ENCODE measurements at places on chromosomes 2 and 18.

DNA sequence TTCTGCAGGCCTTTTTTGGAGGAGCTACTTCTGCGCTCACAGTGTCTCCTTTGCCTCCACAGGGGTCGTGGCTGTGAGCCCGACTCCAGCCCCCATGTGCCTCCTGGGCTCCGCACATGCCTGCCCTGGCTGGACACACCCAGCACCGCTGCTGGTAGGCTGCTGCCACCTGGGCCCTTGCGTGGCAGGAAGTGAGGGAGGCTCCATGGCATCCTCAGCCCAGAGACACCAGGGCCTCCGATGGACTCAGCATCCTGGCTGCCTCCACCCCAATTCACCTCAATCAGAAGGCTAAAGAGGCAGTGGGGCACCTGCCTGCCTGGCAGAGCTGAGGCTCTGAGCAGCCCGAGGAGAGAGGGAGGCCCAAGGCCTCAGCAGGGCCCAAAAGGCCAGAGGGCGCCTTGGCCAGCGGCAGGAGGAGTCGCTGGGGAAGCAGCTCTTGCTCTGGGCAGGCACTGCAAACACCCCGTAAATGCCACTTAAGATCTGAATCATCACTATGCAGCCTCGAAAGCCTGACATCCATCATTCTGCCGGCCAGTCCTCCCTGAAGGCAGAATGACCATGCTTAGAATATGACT is 68.3 kb upstream of the OTOS start:
- no peak for DNase-seq

- DNase-seq = no peak
Measured at GRCh38 chr18:54444319-54444914, 86.7 kb downstream of the C18orf54 start.

GRCh38 chr2:74076074-74076470 is 71.6 kb downstream of the BOLA3 start:
- no peak for DNase-seq

- DNase-seq = no peak
Measured at GRCh38 chr18:26809346-26809745, 56.2 kb downstream of the AQP4 start.

GRCh38 chr18:48548011-48548771 is 9.4 kb downstream of the CTIF start:
- DNase-seq = no peak

DNA sequence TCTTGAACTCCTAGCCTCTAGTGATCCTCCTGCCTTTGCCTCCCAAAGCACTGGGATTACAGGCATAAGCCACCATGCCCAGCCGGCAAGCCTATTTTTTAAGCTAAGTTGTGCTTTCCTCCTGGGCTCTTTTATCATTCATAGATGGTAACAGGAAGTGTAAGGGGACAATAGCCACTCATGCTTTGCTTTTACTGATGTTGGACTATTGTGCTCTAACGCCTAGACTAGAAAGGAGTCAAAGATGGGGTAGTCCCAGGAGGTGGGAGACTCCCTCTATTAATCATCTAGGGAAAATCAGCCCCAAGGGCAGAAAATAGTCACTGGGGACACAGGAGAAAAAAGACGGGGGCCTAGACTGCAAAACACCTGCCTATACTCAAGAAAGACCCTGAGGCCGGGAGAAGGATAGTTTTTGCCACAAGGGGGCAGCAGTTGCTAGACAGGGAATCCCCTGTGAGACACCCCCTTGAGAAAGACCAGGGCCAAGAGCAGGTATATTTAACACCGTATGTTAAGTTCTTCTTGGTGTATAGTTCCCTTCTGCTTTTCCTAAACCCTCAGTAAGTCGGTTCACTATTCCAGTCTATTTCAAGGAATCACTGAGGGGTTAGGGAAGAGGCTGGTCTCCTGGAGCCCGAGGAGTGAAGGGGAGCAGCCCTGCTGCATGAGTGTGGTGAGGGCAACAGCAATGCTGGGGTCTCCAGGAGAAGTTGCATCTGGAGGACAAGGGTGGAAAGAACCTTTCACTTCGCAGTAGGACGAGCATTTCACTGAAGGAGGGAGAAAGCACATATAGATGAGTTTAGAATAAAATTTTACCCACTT is 2.1 kb upstream of the CXCR1 start:
- peak; percentile 3 for DNase-seq

DNA sequence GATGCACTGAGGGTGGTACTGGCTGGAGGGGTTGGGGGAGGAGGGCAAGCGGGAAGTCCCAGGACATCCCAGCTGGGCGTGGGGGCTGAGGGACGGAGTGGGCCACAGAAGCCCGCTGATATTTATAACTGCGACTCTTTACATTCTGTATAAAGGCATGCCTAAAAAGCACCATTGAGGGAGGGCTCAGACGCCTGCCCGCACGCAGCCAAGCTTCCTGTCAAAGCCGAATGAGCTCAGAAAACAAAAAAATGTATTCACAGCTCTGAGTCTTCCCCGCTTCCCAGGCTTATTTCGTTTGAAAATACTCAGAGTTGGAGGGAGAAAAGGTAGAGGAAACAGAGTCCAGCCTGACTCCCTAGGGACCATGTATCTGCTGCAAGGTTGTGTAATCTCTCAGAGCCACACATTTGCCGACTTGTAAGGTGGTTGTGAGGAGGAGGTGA is 170.1 kb upstream of the HAAO start:
- DNase-seq = no peak

- DNase-seq = no peak
Measured at GRCh38 chr2:192148241-192148619, 46.5 kb downstream of the TMEFF2 start.

- DNase-seq = no peak
Measured at GRCh38 chr2:69214898-69215297, 172.1 kb downstream of the GFPT1 start.

DNA sequence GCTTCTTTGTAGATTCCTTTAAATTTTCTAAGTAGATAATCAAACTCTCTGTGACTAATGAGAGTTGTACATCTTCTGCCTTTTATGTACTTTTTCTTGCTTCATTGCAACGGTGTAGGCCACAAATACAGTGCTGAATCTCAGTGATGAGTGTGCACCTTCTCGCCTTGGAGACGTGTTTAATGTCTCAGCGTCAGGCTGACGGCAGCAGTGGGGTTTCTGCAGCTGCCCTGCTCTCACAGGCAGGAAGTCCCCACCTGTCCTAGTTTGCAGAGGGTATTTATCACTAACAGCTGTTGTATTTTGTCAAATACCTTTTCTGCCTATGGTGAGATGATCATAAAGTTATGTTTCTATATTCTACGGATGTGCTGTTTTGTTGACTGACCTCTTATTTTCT is 13.3 kb downstream of the AGXT start:
- DNase-seq = no peak

DNA sequence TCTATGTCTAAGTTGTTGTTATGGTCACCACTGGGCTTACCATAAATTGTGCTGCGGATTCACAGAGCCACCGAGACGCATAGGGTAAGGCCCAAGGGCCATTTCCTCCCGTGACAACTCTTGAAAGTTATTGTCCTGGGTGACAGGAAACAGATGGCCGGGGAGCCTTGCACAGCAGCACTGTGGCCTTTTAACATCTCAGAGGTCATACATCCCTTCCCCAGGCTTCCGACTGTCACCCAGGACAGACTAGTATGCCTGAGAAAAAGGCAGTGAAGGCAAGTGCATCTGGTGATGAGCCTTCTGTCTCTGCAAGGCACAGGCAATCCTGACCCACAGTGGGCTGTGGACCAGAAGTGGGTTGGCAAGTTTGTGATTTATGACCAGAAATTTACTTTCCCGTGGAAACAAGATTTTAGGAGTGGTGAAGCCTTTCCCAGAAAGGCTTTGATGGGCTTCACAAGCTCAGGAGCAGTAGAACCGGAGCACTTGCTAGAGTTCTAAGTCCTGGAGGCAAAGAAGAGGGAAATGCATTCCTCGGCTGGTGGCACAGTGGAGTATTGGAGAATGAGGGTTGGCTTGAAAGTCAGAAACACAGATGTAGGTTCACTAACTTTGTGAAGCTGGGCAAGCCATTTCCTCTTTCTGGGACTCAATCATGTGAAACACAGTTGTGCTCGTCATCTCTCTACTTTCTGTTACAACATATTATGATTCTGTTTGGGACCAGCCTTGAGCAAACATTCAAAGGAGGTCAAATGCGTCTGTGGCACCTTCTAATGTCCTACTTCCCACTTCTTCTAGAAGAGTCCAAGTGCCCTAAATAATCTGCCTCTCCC is 2.0 kb upstream of the CAPN14 start:
- no peak for DNase-seq

GRCh38 chr2:240994171-240994896 is 4.1 kb upstream of the SNED1 start:
- DNase-seq = no peak

GRCh38 chr2:16664052-16664731 is 1.4 kb downstream of the CYRIA start:
- peak; percentile 66 for DNase-seq

- no peak for DNase-seq
Measured at GRCh38 chr2:237558961-237559641, 7.3 kb upstream of the PRLH start.

DNA sequence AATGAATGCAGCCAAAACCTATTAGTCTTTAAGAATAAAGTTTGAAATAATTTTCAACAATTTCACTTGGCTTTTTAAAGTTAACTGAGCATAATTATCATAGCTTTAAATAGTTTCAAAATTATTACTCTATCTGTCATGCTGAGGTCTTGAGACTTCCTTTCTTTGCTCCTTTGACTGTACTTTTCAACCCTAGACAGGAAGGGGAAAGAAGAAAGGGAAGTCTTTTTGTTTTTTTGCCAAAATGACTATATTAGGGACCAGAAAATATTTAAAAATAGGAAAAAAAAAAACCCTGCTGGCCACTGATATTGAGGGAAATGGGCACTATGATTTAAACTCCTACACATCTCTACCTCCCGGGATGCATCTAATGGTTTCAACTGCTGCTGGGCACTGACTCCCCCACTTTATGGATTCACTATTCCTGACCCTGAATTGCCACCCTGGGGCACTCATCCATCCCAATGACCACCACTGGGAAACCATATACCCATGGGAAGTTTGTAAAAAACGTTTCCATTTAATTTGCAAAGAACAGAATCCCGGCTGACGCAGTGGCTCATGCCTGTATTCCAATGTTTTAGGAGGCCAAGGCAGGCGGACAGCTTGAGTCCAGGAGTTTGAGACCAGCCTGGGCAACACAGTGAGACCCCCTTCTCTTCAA is 50.5 kb downstream of the GAREM1 start:
- no peak for DNase-seq

GRCh38 chr2:197576631-197577030 is 60.8 kb downstream of the MOB4 start:
- no peak for DNase-seq

GRCh38 chr2:130972410-130972809 is 120.8 kb downstream of the FAM168B start:
- DNase-seq = no peak

All from NCI-H526 treated with DMSO at 0.1 percent for 48 hours (cell line).